Frontal cortex (tissue), 4 donors: ENCODE measurements at places on chromosomes 1 and 21. TPM values are rescaled to one million over a fixed set of nuclear protein-coding genes. Genes with fewer than 3 reads are reported as not detected.

GRCh38 chr1:170071378-170071777, 3.1 kb downstream of the KIFAP3 start:
- no peak for DNase-seq

GRCh38 chr1:99472893-99473292, 173.0 kb upstream of the PALMD start:
- DNase-seq, result no peak

DNA sequence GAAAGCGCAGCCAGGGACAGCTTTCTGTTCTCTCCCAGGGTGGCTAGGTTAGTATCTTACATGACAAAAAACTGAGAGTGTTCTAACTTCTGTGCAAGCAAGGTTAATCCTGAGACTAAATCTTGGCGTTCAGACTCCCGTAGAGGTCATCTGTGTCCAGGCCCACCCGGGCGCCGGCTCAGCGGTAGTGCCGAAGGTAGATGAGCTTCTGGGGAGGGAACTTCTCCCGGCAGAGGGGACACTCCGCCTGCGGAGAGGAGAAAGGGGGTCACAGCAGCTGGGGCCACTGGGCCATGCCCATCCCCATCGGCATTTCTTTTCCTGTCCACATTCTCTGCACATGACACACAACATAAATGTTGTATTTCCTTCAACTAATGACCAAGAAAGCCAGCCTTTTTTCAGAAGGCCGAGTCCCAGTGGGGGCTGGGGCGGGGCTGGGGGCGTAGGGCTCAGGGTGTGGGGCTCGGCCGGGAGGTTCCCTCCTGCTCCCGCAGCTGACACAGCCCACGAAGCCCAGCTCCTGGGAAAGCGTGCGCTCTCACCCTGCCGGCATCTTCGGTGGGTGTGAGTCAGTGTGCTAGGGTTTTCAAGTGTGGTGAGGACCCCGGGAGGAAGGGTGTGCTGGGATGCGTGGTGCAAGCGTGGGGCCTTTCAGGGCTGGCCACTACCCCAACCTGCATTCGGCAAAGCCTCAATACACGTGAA, 6.6 kb downstream of the PEX10 start:
- no peak for DNase-seq

DNA sequence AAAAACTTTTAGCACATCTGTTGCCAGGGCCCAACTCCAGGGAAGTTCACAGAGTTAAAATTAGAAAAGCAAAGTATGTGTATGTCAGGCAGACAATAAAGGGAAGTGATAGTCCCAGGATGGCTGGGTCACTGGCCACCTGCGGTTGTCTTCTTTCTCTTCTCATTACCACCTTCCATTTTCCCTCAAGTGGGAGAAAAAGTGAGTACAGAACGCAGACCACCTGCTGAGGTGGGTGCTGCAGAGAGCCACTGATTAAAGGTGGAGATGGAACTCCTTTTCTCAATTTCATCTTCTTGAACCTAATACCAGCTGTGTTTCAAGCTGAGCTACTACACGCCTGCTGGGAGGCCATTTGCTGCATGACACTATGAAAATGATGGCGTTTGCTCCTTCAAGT, 88.8 kb upstream of the PDE4B start:
- no peak for DNase-seq

SPRR1A gene
- total RNA-seq, result not detected

LMOD1 gene
- total RNA-seq, result 0.41 TPM

KLF17 gene
- under 0.01 TPM for total RNA-seq
